ENCODE measurements at places on chromosomes 1 and 21. TPM values are rescaled to one million over a fixed set of nuclear protein-coding genes. Genes with fewer than 3 reads are reported as not detected.

- DNase-seq: no peak
These were observed 8.8 kb downstream of the HMGB4 start for GRCh38 chr1:33872683-33873082.

DNA sequence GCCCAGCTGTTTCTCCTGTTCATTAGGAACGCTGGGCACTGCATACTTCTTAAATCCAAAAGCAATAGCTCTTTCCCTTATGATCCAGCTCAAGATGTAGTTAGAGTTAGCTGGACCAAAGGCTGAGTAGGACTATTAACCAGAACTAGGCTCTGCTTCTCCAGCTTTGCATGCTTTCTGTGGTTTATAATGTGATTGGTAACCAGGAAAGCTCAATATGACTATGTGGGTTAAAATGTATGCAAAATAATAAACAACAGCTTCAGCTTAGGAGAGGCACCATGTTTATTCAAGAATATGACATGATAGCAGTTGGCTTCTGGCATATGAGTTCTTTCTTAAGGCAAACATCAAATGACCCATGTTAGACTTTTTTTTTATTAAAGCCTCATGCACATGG, 73.8 kb downstream of the LYPLAL1 start:
- no peak for DNase-seq

GRCh38 chr1:99829269-99829668, 20.9 kb upstream of the AGL start:
- DNase-seq: no peak

- no peak for DNase-seq
These were observed 153.9 kb downstream of the PEX14 start for GRCh38 chr1:10628685-10629084.

DNA sequence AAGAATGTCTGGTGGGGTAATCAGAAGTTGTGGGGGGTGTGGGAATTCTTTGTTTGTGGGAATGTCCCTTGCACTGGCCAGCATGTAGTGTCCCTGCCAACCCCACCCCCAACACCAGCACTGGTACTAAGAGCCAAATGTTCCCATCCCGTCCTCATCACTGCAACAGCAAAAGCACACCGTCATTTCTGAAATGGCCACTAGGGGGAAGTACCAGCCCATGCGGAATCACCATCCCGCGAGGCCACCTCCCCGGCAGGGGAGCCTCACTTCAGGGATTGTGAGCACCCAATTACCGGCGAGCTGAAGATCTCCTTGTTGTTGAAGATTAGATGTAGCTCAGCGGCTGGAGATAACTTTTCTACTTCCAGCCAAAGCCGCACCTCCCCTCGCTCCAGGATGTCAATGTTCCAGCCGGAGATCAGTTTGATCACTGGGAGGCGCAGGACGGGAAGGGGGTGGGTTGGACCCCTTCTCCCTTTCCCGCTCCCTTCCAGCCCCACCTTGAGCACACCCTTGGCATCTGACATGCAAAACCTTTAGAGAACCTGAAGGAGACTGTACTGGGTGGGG, 41.0 kb downstream of the MYOM3 start:
- peak; percentile 12 for DNase-seq

DNA sequence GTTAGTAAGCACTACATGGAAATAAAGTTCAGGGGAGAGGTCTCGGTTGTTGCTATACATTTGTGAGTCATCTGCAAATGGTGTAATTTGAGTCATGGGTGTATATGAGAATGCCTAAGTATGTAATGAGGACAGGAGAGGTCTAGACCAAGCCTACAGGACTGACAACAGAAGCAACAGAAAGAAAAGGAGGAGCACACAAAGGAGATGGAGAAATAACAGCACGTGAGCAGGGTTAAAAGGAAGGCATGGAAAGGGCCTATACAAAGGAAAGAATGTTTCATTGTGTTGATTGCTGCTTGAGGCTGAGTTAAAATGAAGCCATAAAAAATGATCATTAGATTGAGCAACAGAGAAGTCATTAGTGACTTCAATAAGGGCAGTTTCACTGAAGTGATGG, 28.0 kb upstream of the PRKAA2 start:
- DNase-seq: no peak

GRCh38 chr21:20802631-20803260, 195.5 kb upstream of the NCAM2 start:
- no peak for DNase-seq

GRCh38 chr1:32066489-32066873, 6.3 kb upstream of the TMEM39B start:
- DNase-seq: no peak

GRCh38 chr1:93142161-93142560, 38.1 kb downstream of the TMED5 start:
- no peak for DNase-seq

Gene TSTD1
- 49.0 TPM for total RNA-seq

GRCh38 chr1:25695090-25695770, 78.6 kb downstream of the MAN1C1 start:
- no peak for DNase-seq

All from GM12878 (cell line).